ENCODE measurements at places on chromosomes 2 and 18. TPM values are rescaled to one million over a fixed set of nuclear protein-coding genes. Genes with fewer than 3 reads are reported as not detected.

DNA sequence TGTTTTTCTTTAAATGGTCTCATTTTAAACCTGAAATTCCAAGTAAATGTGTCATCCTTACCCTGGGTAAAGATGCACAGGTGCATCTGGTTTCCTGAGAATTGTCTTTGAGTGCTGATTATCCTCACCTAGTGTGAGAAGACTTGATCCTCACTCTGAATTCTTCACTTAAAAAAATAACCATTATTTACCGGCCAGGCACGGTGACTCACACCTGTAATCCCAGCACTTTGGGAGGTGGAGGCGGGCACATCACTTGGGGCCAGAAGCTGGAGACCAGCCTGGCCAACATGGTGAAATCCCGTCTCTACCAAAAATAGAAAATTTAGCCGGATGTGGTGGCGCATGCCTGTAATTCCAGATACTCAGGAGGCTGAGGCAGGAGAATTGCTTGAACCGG lies 9.9 kb upstream of the WNT6 start:
- H3K27ac ChIP-seq: no peak overlapping the region
- no peaks in the 10 kb centered on the region for H3K36me3 ChIP-seq
- peaks cover 10% of the 10 kb centered on the region for H3K27me3 ChIP-seq
- H3K4me1 ChIP-seq: no peaks in the 10 kb centered on the region
- H3K4me3 ChIP-seq: no peak overlapping the region

DNA sequence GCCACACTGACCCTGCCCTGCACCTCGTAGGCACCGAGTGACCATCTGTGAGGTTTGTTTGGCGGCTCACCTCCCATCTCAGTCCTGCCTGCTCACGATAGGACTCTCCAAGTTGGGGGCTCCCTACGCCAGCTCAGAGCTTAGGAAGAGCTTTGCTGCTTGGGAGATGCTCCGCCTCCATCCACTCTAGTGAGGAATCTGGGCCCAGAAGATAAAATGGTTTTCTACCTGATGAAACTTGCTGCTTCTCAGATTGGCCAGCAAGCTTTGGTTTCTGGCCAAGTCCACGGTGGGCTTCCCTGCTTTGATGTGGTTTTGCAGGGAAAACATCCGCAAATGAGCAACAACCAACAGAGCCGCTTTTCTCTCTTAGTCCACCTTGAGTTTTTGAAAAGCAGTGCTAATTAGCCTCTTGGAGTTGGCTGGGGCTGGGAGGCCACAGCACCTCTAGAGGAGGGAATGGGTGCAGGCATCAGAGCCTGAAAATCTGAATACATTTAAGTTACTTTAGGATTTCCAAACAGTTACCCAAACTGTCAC lies 42.2 kb downstream of the THNSL2 start:
- peak; percentile 10 for DNase-seq
- no peak overlapping the region for H3K27ac ChIP-seq
- H3K27me3 ChIP-seq: no peaks in the 10 kb centered on the region
- no peak overlapping the region for H3K4me3 ChIP-seq
- H3K36me3 ChIP-seq: no peaks in the 10 kb centered on the region

NTSR2 gene
- polyA plus RNA-seq: not detected

MEP1B gene
- not detected for polyA plus RNA-seq

DNA sequence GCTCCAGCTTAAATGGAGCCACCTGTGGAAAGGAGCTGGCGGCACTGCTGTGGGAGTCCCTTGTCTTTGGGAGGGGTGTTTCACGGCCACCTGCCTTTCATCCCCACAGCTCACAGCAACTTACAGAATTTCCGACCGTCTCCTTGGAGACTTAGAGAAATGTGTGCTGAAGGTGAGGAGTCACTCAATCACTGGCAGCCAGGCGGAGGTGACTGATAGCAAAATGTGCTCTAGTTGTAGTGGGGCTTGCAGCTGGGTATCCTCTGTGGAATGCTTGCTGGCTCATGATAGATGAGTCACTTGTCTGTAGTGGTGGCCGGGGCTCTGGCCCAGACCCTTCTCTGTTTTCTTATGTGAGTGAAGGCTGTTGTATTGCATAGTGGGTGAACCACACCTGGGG lies 110.7 kb downstream of the SH3RF3 start:
- H3K4me3 ChIP-seq: no peak overlapping the region
- H3K4me1 ChIP-seq: peaks cover 49% of the 10 kb centered on the region
- H3K36me3 ChIP-seq: no peaks in the 10 kb centered on the region
- peak; percentile 86 for DNase-seq

DNA sequence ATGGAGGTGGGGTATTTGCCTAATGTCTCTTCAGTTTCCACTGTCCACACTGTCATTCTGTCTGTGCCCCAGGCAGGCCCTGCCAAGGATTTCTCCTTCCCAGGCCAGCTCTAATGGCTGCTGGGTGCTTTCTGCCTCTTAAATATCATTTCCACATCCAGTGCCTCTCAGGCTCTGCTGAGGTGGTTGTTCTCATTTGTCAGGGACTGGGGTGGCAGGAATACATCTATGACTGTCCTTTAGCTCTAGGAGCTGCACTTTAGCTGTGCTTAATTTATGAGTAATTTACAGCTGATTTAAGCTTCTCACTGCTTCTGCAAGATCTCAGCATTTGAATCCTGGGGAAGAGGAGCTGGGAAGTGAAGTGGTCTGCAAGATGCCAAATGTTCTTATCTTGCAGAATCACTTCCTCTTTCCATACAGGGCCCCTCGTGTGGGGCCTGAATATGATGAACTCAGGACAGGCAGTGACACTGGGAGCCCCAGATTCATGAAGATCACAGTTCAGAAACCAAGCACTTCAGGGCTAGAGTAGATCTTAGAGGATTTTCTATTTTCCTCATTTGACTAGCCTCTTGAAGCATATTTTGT lies 150.2 kb downstream of the FSHR start:
- H3K36me3 ChIP-seq: no peaks in the 10 kb centered on the region
- DNase-seq: no peak
- no peak overlapping the region for H3K27ac ChIP-seq

FARP2 gene
- polyA plus RNA-seq: 31.7 TPM

DNA sequence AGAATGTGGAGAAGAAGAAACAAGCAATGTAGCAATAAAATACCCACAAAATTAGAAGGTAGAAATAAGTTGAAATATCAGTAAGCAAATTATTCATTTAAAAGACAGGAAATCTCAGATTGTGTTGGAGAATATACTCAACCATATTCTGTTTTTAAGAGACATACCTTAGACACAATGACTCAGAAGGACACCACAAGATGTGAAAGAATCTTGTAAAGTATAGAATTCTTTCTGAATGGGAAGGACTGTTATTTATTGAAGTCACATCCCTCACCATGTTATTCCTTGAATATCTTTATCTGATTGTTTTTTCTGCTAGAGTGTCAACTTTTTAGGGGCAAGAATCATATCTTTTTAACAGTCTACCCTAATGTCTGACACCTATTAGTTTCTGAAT lies 50.4 kb downstream of the CTAGE1 start:
- no peak overlapping the region for H3K27ac ChIP-seq
- H3K4me1 ChIP-seq: no peaks in the 10 kb centered on the region
- H3K36me3 ChIP-seq: no peaks in the 10 kb centered on the region
- DNase-seq: peak; percentile 41
- H3K27me3 ChIP-seq: peaks cover 8% of the 10 kb centered on the region

DNA sequence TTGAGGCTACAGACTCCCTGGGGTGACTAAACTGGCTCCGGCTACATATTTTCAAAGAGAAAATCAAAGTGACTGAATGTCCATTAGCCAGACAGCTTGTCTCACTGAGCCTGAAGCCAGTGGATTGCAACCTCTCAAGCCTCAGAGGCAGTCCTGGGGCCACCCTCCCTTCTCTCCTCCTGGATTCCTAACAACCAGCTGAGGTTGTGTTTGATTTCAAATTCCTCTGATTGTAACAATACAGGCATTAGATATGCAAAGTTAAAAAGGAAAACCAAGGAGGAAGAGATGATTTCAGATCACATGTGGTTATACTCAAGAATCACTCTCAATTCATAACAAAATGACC lies 101.0 kb upstream of the LMAN1 start:
- H3K4me1 ChIP-seq: peaks cover 5% of the 10 kb centered on the region
- H3K4me3 ChIP-seq: no peak overlapping the region
- peak; percentile 6 for DNase-seq

GRCh38 chr2:67948057-67948456 lies 114.7 kb downstream of the C1D start:
- no peak overlapping the region for H3K4me3 ChIP-seq
- DNase-seq: no peak
- no peaks in the 10 kb centered on the region for H3K4me1 ChIP-seq
- no peaks in the 10 kb centered on the region for H3K36me3 ChIP-seq
- H3K27me3 ChIP-seq: no peaks in the 10 kb centered on the region

EGR4 gene
- polyA plus RNA-seq: not detected

RAPGEF4 gene
- polyA plus RNA-seq: 0.51 TPM

FSHR gene
- polyA plus RNA-seq: not detected

- DNase-seq: no peak
- no peaks in the 10 kb centered on the region for H3K36me3 ChIP-seq
- H3K27ac ChIP-seq: no peak overlapping the region
- no peak overlapping the region for H3K4me3 ChIP-seq
Observed at GRCh38 chr2:171081649-171082111, 79.0 kb downstream of the TLK1 start.

OTOS gene
- not detected for polyA plus RNA-seq

DNA sequence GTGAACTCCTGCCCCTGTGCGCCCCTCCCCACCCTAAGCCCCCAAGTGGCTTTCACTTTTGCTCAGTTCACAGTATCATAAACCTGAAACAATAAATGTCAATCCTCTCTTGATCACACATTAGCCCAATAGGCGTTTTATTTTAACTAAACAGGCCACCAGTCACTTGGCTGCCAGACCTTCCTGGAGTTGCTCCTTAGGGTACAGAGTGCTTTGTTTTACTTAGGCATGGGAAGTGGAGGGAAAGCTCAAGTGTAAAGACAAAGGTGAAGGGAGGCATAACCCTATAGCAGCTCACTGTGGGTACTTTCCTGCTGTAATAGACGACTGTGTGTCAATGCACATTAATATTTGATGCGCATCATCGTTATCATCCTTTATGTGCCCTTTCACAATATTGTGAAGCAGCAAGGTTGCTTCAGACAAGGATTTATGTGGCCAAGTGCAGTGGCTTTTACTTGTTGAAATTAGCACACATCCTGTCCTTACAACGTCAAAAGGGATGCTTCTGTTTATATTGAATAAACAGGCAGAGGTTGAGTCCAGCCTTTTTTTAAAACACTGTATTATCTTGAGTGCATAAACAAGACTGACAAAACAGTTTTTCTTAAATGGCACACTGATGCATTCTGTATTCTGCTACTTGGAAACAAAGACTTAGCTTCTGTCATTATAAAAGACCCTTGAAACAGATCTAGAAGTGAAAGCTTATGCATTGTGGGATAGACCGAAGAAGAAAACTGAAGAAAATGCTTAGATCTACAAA lies 168.5 kb downstream of the TMEFF2 start:
- H3K27ac ChIP-seq: no peak overlapping the region
- H3K36me3 ChIP-seq: no peaks in the 10 kb centered on the region
- DNase-seq: peak; percentile 54
- no peaks in the 10 kb centered on the region for H3K4me1 ChIP-seq
- H3K4me3 ChIP-seq: no peak overlapping the region
- H3K27me3 ChIP-seq: no peaks in the 10 kb centered on the region

SCG2 gene
- 2.9 TPM for polyA plus RNA-seq

TCF23 gene
- not detected for polyA plus RNA-seq

DNA sequence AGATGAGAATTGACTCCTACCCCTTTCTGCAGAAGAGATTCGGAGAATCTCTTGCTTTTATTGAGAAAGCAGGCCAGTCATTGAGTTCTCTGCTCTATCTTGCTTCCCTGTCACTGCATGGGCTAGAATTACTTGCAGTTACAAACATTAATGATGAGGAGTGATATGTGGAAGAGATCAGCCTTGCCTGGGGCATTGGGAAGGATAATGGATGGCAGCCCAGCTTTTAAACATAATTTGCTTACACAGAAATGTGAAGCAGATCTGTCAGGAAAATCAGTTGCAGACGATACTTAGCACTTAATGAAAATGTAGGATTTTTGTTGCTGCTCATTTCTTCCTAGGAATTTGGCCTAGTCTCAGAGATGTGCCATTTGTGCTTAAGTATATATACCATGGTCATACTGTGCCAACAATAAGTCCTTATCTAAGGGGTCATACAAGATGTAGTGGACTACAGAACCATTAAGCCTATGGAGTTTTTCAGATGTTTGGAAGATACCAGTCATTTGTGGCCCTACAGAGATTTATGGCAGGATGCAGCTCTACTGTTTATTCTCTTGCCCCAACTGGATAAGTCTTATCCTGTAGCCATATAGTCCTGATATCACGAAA lies 92.7 kb downstream of the XRCC5 start:
- H3K27me3 ChIP-seq: no peaks in the 10 kb centered on the region
- no peak overlapping the region for H3K4me3 ChIP-seq
- DNase-seq: no peak
- no peak overlapping the region for H3K27ac ChIP-seq

DNA sequence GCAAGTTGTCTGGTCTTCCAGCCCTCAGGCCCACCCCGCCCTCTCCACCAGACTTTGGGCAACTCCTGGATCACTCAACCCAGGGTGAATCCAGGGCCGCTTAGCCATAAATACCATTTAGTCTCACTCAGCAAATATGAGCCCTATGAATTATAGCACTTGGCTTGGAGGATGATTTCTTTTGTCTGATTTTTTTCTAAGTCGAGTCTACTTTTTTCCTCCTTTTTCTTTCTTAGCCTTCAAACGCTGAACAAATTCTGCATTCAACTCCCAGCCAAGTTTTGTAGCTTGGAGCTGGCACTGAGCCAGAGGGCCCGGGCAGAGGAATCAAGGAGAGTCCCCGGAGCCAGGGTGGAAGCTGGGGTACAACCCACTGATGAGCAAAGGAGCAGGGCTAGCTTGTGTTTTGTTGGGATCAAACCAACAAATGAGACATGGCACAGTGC lies 48.7 kb downstream of the SERTAD2 start:
- no peak overlapping the region for H3K27ac ChIP-seq
- peak; percentile 33 for DNase-seq
- H3K36me3 ChIP-seq: no peaks in the 10 kb centered on the region
- H3K4me3 ChIP-seq: no peak overlapping the region

GRCh38 chr2:234395891-234396420 lies 100.9 kb downstream of the ARL4C start:
- H3K36me3 ChIP-seq: no peaks in the 10 kb centered on the region
- no peak overlapping the region for H3K4me3 ChIP-seq
- H3K27ac ChIP-seq: no peak overlapping the region
- no peaks in the 10 kb centered on the region for H3K27me3 ChIP-seq

RAB27B gene
- polyA plus RNA-seq: 0.92 TPM

DNA sequence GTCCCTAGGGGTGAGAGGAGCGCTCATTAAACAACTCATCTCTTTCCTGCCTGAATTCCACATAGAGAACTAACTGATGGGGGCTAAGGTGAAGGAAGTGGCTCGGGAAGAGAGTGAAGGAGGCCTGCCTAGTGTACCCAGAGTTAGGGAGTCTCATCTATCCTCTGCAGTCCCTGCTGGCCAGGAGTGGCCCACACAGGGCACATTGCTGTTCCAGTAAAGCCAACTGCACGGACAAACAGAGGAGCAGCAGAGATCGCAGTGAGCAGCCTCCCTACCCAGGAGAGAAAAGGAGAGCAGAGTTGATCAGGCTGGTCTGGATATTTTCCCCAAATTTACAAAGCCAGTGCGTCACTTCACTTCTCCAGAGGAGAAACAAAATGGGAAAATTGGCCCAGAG lies 16.9 kb upstream of the FN1 start:
- no peaks in the 10 kb centered on the region for H3K4me1 ChIP-seq
- no peak overlapping the region for H3K4me3 ChIP-seq
- DNase-seq: no peak
- no peaks in the 10 kb centered on the region for H3K36me3 ChIP-seq
- no peak overlapping the region for H3K27ac ChIP-seq
- H3K27me3 ChIP-seq: no peaks in the 10 kb centered on the region
